GM12878 (cell line): ENCODE measurements at places on chromosomes 4 and X. TPM values are rescaled to one million over a fixed set of nuclear protein-coding genes. Genes with fewer than 3 reads are reported as not detected.

DNA sequence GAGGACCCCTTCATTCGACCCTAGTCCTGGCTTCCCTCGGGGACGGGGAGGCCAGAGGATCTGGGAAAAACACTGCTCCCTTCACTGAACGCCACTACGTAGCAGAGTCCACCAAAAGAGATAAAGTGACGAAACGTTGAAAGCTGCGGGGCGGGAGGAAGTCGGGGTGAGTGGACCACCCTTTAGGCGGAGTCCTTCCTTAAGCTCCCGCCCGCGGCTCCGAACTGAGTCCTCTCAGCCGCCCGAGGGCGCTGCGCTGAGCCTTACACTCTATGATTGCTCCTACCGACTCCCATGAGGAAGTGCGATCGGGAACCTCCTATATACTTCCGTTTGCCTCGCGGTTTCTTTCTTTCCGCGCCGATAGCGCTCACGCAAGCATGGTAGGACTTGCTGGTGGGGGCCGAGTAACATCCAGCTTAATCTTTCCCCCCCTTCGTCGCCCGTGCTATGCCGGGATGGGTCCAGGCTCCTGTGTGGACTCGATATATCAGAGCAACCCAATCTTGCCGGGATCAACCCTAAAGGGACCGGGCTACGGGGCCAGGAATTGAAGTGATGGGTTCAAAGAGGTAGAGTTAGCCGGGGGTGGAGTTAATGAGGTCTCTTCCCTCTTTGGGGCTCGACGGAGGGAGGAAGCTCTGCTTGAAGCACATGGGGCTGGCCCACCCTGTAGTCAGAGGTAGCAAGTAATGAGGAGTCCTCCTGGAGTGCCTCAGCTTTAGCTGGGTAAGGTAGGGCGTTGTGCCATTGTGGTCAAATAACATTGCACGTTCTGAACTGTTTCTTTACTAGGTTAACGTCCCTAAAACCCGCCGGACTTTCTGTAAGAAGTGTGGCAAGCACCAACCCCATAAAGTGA is at the start of gene RPL36A:
Gene RPL36A (plus strand): TSS at position 348 of the 862 bp plus-strand sequence. CDS start 33 bp downstream, at position 381.
- H3K27me3 ChIP-seq, result no peaks in the 10 kb centered on the region
- DNase-seq, result peak; percentile 63
- no peaks in the 10 kb centered on the region for H3K4me1 ChIP-seq
- peak within 1 kb of the TSS; percentile 72 for H3K4me3 ChIP-seq
- peak within 1 kb of the TSS; percentile 76 for H3K27ac ChIP-seq
- no peaks in the 10 kb centered on the region for H3K36me3 ChIP-seq

- H3K36me3 ChIP-seq, result no peaks in the 10 kb centered on the region
- no peak overlapping the region for H3K27ac ChIP-seq
- no peaks in the 10 kb centered on the region for H3K4me1 ChIP-seq
These were observed 961.0 kb downstream of the FAM133A start for GRCh38 chrX:94635003-94635402.

DNA sequence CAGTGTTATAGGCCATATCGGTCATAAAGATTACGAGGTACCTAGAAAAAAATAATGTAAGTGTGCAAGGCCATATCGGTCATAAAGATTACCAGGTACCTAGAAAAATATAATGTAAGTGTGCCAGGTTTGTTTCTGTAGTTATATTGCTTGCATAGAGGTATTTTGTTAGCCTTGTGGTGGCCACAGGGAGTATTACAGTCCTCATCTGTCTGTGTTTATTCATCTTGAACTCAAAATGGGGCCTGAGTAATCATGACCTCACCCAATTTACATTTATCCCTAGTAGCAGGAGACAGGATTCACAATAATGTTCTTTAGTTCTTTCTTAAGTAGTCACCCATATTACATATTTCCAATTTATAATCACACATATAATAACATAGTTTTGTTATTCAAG is 459.7 kb downstream of the MID1IP1 start:
- no peak overlapping the region for H3K27ac ChIP-seq
- H3K27me3 ChIP-seq, result no peaks in the 10 kb centered on the region
- no peak for DNase-seq
- H3K4me3 ChIP-seq, result no peak overlapping the region
- H3K36me3 ChIP-seq, result no peaks in the 10 kb centered on the region

Gene CPZ
- not detected in 2 replicates for polyA plus RNA-seq
